ENCODE measurements at places on chromosomes 1 and 21.

DNA sequence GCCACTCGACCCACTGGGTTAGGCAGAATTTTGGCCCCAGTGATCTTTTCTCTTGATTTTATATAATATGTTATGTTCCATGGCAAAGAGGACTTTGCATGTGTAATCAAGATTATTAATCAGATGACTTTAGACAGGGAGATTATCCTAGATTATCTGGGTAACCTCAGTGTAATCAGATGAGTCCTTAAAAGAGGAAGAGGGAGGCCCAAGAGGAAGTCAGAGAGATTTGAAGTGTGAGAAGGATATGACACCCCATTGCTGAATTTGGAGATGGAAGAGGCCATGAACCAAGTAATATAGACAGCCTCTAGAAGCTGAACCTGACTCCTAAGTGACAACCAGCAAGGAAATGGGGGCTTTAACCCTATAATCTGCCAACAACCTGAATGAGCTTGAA is 117.1 kb upstream of the CSF3R start:
- no peak for DNase-seq

DNA sequence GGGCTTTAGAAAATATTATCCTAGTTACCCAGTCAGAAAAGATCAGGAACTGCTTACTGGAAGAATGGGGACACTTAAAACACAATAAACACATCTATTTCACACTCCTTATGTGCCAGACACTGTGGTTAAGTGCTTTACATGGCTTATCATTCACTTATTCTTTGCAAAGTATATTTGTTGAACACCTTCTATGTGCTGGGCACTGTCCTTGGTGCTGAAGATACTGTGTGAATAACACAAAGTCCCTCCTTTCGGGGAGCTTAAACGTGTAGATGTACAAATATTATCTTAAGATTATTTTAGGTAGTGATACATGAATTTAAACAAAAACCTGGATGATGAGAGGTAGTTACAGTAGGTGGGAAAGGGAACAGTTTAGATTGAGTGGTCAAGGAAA is 169.3 kb downstream of the ST6GALNAC5 start:
- no peak for DNase-seq

DNA sequence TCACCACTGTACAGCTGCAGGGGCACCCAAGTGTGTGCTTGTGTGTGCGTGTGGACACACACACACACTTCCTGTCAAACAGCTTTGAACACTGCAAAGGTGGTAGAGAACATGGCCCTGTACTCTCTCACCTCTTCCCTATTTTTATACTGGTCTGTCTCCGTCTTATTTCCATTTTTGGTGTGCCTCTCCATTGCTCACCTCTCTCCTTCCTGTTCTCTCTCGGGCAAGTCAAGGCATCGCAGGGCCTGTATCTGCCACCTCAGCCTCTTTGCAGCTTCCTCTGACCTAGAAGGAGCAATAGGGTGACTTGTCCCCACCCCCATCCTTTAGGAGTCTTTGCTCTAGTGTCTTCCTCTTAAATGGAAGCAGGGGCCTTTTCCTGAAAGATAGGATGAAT is 2.2 kb downstream of the SMCP start:
- no peak for DNase-seq

- DNase-seq: no peak
These were observed 465.9 kb downstream of the NPHP4 start for GRCh38 chr1:5526385-5526750.

GRCh38 chr1:244450597-244451538 is 841 bp downstream of the ADSS2 start:
- peak; percentile 47 for DNase-seq

DNA sequence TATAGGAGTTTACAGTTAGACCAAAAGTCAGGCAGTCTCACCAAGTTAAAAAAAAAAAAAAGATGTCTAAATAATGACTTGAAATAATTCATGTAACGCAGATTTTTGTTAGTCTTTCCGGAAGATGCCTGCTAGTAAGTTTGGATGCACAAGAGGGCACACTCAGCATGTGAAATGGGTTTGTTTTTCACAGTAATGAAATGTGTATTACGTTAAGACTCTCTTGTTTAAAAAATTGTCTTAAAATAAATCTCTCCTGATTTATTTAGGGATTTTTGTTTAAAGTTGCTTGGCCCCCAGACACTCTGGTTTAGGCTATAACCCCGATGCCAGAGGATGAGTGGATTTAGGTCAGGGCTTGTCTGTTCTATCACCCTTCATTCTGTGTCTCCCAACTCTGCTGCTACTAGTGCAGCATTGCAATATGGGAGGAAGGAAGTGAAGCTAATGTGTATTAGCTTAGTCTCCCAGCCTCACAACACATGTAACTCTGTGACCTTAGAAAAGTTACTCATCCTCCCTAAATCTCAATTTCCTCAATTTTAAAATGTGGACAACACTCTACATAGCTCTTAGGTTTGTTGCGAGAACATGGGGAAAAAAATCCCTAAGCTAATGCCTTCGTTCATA is 25.7 kb downstream of the CTH start:
- DNase-seq: no peak

GRCh38 chr1:2641381-2642130 is 8.7 kb upstream of the MMEL1 start:
- DNase-seq: no peak

DNA sequence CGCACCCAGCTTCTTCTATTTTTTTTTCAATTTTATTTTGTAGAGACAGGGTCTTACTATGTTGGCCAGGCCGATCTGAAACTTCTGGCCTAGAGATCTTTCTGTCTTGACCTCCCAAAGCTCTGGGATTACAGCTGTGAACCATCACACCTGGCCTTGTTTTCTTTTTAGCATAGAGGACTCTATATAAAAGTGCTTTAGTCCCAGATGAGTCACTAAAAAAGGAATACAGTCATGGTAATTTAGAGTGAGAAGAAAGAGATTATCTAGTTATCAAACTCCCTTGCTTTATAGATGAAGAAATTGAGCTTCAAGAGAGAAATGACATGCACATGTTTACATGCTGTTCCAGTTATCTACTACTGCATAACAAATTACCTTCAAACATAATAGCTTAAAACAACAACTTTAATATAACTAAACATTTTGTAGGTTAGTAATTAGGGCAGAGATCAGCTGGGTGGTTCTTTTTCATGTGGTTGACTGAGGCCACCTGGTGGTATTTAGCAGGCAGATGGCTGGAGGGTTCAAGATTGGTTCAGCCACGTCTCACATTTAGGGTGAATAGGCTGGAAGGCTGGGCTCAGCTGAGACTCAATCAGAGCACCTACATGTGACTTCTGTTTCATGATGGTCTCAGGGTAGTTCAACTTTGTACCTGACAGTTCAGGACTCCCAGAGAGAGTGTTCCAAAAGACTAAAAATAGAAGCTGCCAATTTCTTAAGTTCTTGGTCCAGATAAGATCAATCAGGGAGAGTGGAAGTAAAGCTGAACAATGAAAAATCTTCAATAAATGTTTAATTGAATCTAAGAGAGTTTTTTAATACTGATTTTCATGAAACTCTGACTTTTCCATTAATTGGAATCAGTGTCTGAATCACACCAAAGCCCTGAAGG is 16.9 kb upstream of the MTF2 start:
- peak; percentile 25 for DNase-seq

- no peak for DNase-seq
These were observed 37.7 kb upstream of the PADI1 start for GRCh38 chr1:17167041-17167785.

- no peak for DNase-seq
These were observed 99.2 kb downstream of the CTH start for GRCh38 chr1:70509996-70510876.

DNA sequence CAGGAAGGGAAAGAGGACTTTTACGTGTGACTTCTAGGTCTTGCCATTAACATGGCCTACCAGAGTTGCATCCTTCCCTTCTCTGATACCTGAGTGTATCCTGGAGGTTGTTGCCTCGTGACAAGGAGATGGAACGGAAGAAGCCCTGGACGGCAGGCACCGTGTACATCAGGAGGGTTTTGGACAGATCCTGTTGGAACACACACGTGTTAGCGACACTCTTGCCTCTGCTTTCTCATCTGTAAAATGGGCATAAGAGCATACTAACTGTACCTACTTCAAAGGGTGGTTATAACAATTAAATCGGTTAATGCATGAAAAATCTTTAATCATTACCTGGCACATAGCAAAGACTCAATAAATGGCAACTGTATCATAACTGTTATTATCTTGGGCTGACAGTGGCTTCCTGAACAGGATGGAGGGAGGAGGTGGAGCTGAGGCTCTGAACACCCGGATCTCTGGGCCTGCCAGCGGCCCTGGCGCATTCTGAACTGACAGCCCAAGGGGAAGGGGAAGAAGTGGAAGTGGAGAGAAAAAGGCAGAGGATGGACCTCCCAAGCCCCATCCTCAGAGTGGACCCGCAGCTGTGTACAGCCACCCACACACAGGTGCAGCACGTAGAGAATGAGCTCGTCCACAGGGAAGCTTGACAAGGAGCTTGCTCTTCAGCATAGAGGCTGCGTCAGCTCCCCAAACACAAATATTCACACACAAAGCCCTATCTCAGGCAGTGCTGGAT is 30.2 kb upstream of the EXOSC10 start:
- no peak for DNase-seq

- no peak for DNase-seq
These were observed 21.3 kb downstream of the RGS4 start for GRCh38 chr1:163090321-163090945.

DNA sequence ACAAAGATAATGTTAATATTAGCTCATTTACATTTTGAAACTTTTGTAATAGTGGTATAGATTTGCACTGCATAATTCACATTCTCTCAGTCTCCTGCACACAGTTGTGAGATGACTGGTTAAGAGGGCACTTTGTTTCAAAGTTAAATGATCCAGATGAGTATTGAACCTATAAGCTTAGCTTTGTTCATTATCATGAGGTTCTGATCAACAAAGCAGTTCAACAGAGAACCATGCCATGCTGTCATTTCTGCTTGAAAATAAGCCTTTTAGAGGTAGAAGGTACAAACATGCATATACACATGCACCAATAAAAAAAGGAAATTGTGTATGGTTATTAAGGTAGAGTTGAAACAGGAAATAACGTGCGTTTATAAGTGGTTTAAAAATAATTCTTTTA is 4.8 kb downstream of the RAP1A start:
- no peak for DNase-seq

DNA sequence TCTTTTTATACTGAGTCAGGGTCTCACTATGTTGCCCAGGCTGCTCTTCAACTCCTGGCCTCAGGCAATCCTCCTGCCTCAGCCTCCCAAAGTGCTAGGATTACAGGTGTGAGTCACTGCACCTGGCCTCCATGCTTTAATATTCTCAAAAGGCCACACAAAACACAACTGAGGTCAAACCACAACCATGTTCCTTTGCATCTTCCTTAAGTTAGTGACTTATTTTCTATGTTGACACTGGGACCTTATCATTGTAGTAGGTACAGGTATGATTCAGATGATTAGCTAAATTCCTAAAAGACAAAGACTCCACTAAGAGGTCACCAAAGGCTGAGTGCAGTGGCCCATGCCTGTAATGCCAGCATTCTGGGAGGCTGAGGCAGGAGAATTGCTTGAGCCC is 131.9 kb upstream of the ATP1B1 start:
- DNase-seq: no peak

DNA sequence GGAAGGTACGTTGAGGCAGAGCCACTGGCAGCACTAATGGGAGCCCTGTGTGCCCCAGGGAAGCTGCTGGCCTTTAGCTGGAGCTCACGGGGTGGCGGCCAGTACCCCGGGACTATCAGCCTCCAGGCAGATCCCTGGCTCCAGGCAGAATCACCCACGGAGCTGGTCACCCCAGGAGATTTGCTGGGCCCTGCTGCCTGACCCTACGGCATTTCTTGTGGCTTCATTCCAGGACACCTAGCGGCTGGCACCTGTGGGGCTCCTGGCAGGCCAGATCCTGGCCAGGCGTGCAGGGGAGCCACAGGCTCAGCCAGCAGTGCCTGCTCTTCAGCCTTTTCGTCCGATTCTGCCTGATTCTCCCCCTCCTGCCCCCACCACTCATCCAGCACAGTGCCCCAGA is 7.1 kb downstream of the PADI1 start:
- no peak for DNase-seq

DNA sequence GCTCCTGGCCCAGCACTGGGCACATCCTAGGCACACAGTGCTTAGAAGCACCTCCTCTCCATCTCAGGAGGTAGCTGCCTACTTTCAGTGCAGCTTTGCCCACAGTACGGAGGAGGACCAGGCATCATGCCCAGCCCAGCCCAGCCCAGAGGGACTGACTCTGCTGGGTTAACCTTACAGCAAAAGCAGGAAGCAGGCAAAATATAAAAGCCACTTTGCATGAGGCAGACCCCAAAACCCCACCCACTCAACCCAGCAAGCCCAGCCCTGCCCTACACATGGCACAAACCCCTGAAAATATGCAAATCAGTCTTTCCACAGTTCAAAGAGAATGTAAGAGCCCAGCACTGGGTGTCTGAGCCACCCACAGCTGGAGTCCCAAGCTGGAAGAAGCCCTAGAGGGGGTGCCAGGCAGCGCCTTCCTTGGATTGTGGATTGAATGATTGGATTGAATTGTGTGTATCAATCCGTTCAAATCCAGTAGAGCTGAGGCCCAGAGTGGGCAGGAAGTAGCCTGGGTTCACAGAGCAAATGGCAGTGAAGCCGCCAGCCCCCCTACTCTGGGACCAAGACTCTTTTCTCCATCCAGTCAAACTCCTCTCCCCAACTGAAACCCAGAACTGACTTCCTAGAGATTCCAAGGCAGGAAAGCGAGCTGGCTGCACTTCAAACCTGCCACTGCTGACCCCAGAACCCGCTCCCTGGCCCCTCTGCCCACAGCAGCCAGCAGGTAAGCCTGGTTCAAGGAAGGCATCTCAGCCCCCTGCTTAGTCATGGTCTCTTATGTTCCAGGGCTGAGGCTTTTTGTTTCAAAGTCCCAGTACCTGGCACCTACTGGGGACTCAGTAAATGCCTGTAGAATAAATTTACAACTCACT is 117.7 kb downstream of the LACTBL1 start:
- no peak for DNase-seq

GRCh38 chr1:13730291-13730690 is 30.3 kb downstream of the PRDM2 start:
- DNase-seq: no peak

DNA sequence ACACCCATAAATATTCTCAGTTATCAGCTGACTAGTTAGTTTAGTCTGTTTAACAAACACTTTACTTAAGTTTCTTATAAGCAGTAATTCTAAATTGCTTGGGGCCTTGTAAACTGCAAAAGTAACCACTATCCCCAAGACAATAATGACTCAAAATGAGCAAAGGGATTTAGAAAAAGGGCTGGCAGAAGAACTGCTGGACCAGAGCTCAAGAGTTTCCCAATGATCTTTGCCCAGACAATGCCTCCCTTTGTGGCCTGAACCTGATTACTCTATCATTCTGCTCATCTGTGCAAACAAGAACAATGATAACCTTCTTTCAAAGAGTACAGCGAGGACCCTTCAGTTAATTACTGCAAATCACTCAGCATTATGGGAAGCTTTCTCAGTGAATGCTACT is 123.5 kb downstream of the TIAM1 start:
- DNase-seq: no peak

GRCh38 chr1:183125279-183125999 is 60.6 kb upstream of the LAMC2 start:
- DNase-seq: no peak

- peak; percentile 98 for DNase-seq
These were observed at the start of gene YTHDF2 for GRCh38 chr1:28736450-28737306. Gene YTHDF2, plus strand, starts transcription at chr1:28736940. Its CDS starts 181 bp downstream, at chr1:28737121.
